ENCODE measurements at places on chromosomes 5 and 9. TPM values are rescaled to one million over a fixed set of nuclear protein-coding genes. Genes with fewer than 3 reads are reported as not detected.

Gene LRRC19
- total RNA-seq: not detected

DNA sequence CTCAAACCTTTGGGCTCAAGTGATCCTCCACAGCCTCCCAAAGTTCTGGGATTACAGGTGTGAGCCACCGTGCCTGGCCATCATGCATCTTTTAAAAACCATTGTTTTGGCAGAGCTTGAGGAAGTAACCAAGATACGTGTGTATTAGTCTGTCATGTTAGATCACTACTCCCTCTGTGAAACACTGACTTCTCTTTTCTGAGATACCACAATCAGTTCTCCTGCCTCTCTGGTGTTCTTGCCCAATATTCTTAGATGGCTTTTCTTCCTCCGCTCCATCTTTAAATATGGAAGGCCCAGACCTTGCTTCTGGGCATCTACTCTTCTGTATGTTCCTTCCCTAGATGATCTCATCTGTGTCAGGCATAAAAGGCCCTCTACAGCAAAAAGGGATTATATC is 14.2 kb upstream of the CCNB1 start:
- DNase-seq: no peak

GRCh38 chr5:157545610-157546310 is 29.8 kb downstream of the ADAM19 start:
- no peak for DNase-seq

DNA sequence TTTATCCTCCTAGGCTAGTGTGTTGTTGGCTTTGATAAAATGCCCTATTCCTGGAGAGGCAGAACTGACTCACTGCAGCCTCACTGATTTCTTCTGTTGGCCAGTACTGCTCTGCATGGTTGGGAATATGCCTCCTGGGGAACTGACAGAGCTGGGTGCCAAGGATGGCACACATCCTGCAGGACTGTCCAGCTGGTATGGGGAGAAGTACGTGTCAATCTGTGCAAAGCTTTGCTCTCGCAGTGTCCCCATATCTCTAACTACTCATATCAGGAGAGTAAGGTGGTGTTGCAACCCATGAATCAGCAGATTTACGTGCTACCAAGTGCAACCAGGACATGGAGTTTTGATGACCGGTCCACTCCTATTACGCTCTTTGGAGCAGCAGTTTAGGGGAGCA is 74.7 kb downstream of the TEK start:
- DNase-seq: no peak

DNA sequence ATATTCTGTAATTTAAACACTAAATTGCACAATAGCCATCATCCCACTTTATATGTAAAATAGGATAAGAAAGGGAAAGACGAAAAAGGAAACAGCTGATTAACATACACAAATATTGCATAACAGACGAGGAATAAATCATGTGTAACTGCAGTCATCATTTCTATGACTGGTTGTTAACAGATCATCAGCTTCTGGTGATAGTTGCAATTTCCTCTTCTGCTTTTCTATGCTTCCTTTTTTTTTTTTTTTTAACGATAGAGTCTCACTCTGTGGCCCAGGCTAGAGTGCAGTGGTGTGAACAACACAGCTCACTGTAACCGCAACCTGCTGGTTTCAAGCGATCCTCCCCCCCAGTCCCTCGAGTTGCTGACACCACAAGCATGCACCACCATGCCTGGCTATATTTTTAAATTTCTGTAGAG is 22.5 kb upstream of the JAKMIP2 start:
- DNase-seq: no peak

Gene KIF27
- 0.34 TPM for total RNA-seq

GRCh38 chr5:60978968-60979367 is 34.0 kb downstream of the NDUFAF2 start:
- DNase-seq: no peak

Gene FOXI1
- not detected for total RNA-seq

DNA sequence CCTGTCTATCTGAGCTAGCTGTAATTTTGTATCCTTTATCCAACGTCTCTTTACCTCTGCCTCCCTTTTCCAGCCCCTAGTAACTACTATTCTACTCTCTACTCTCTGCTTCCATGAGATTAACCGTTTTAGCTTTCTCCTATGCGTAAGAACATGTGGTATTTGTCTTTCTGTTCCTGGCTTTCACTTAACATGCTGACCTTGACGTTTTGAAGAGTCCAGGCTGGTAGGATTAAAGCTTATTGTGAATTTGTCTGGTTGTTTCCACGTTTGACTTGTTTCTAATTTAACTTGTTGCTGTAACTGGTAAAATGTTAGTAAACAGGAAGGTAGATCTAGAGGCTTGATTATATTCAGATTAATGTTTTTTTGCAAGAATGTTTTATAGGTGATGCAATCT is 385.3 kb downstream of the PSAT1 start:
- no peak for DNase-seq

Gene BASP1
- 445 TPM for total RNA-seq

- no peak for DNase-seq
These were observed 648.3 kb downstream of the PDE4D start for GRCh38 chr5:59245198-59245597.

All from SJSA1 (cell line).